ENCODE measurements at places on chromosomes 4 and X. TPM values are rescaled to one million over a fixed set of nuclear protein-coding genes. Genes with fewer than 3 reads are reported as not detected.

- no peak overlapping the region for H3K27ac ChIP-seq
- H3K27me3 ChIP-seq = no peaks in the 10 kb centered on the region
- no peaks in the 10 kb centered on the region for H3K36me3 ChIP-seq
- no peak for DNase-seq
These were observed 232.0 kb downstream of the CXXC4 start for GRCh38 chr4:104262678-104263077.

GRCh38 chr4:76156635-76157034 is 8.4 kb upstream of the NUP54 start:
- no peak for DNase-seq
- no peaks in the 10 kb centered on the region for H3K27me3 ChIP-seq
- H3K4me1 ChIP-seq = peaks cover 9% of the 10 kb centered on the region
- H3K4me3 ChIP-seq = no peak overlapping the region
- no peak overlapping the region for H3K27ac ChIP-seq
- H3K36me3 ChIP-seq = peaks cover 34% of the 10 kb centered on the region

DNA sequence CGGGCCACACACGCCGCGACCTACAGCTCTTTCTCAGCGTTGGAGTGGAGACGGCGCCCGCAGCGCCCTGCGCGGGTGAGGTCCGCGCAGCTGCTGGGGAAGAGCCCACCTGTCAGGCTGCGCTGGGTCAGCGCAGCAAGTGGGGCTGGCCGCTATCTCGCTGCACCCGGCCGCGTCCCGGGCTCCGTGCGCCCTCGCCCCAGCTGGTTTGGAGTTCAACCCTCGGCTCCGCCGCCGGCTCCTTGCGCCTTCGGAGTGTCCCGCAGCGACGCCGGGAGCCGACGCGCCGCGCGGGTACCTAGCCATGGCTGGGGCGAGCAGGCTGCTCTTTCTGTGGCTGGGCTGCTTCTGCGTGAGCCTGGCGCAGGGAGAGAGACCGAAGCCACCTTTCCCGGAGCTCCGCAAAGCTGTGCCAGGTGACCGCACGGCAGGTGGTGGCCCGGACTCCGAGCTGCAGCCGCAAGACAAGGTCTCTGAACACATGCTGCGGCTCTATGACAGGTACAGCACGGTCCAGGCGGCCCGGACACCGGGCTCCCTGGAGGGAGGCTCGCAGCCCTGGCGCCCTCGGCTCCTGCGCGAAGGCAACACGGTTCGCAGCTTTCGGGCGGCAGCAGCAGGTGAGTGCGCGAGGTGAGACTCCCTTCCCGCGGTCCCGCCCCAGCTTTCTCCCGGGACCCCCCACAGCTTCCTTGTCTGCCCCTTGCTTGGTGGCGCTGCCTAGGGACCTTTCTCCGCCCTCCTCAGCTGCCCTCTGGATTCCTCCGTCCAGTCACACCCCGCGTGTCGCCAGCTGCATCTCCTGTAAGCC is 678 bp downstream of the BMP3 start:
- peaks cover 18% of the 10 kb centered on the region for H3K4me1 ChIP-seq
- H3K4me3 ChIP-seq = peak overlapping the region; percentile 58
- H3K27ac ChIP-seq = no peak overlapping the region
- peaks cover 99% of the 10 kb centered on the region for H3K27me3 ChIP-seq
- no peak for DNase-seq

GRCh38 chr4:112765317-112765974 is 128.5 kb downstream of the LARP7 start:
- peaks cover 9% of the 10 kb centered on the region for H3K4me1 ChIP-seq
- no peak overlapping the region for H3K4me3 ChIP-seq
- H3K27me3 ChIP-seq = no peaks in the 10 kb centered on the region
- H3K36me3 ChIP-seq = no peaks in the 10 kb centered on the region
- H3K27ac ChIP-seq = peak overlapping the region; percentile 31
- no peak for DNase-seq

- peak; percentile 52 for DNase-seq
- H3K4me3 ChIP-seq = no peak overlapping the region
- H3K4me1 ChIP-seq = peaks cover 63% of the 10 kb centered on the region
- H3K27me3 ChIP-seq = no peaks in the 10 kb centered on the region
- H3K36me3 ChIP-seq = peaks cover 37% of the 10 kb centered on the region
These were observed 127.9 kb downstream of the KLHL8 start for GRCh38 chr4:87092389-87093141.

GRCh38 chr4:70734971-70735370 is 13.2 kb downstream of the RUFY3 start:
- H3K36me3 ChIP-seq = no peaks in the 10 kb centered on the region
- peak overlapping the region; percentile 59 for H3K4me3 ChIP-seq
- DNase-seq = no peak
- peak overlapping the region; percentile 73 for H3K27ac ChIP-seq
- H3K4me1 ChIP-seq = peaks cover 41% of the 10 kb centered on the region

DNA sequence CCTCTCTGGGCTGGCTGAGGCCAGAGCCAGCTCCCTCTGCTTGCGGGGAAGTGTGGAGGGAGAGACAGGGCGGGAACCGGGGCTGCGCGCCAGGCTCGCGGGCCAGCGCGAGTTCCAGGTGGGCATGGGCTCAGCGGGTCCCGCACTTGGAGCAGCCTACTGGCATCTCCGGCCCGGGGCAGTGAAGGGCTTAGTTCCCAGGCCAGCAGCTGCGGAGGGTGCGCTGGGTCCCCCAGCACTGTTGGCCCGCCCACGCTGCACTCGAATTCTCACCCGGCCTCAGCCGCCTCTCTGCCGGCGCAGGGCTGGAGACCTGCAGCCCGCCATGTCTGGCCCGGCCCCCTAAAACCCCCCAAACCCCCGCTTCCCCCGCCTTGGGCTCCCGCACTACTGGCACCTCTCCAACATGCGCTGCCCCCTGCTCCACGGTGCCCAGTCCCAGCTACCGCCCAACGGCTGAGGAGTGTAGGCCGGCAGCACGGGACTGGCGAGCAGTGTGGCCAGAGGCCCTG is 33.8 kb upstream of the FAT4 start:
- no peak overlapping the region for H3K27ac ChIP-seq
- H3K4me3 ChIP-seq = no peak overlapping the region
- no peaks in the 10 kb centered on the region for H3K27me3 ChIP-seq
- no peak for DNase-seq

- H3K4me3 ChIP-seq = no peak overlapping the region
- H3K36me3 ChIP-seq = no peaks in the 10 kb centered on the region
- DNase-seq = no peak
- peaks cover 13% of the 10 kb centered on the region for H3K4me1 ChIP-seq
- no peak overlapping the region for H3K27ac ChIP-seq
These were observed 145.2 kb downstream of the PDHA2 start for GRCh38 chr4:95985051-95985450.

DNA sequence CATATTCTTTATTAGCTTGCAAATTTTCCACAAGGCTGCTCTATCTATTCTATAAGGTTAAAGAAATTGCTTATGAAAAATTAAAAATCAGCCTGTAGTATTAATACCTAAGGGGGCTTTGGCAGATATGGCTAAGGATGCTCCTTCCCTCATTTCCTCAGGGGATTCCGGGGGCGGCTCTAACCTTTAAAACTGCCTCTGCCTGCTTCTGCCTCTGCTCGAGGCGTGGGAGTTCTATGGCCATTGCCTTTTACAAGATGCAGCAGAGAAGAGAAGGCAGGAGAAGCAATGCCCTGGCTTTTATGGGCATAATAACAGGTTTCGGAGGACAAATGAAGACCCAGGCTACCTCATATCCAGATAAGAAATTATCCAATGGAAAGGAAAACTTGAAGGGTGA is 8.6 kb upstream of the CDKN2AIP start:
- no peaks in the 10 kb centered on the region for H3K36me3 ChIP-seq
- no peak overlapping the region for H3K4me3 ChIP-seq
- peaks cover 7% of the 10 kb centered on the region for H3K4me1 ChIP-seq
- no peaks in the 10 kb centered on the region for H3K27me3 ChIP-seq

DNA sequence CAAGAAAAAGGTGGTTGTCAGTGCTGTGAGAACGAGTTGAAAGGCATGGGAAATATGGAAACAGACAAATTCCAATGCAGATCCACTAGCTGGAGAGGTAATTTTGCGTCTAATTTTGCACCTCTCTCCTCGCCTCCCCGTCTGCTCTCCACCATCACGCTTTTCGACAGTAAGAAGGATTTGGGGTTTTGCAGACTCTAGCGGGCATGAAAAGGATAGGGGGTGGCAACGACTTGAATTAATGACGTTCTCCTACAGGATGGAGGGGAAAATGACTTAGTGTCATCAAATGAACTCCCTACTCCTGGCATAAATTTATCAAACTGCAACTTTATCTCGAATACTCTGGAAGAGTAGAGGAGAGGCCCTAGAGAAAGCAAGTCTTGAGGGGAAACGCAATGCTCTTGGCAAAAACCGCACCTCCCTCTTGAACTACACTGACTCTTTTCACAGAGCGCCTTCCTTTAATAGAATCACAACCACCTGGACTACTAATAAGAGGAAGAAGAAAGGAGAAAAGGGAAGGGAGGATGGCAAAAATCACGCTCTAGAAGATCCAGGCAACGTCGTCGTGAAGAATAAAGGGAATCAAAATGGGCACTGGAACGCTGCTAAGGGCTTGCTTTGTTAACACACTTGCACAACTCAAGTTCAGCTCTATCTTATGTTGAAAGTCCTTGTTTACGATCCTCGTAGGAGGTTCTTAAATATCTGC is 871 bp upstream of the SLITRK2 start:
- H3K4me3 ChIP-seq = peak overlapping the region; percentile 52
- DNase-seq = no peak
- peaks cover 68% of the 10 kb centered on the region for H3K27me3 ChIP-seq
- H3K4me1 ChIP-seq = no peaks in the 10 kb centered on the region
- no peaks in the 10 kb centered on the region for H3K36me3 ChIP-seq
- no peak overlapping the region for H3K27ac ChIP-seq

DNA sequence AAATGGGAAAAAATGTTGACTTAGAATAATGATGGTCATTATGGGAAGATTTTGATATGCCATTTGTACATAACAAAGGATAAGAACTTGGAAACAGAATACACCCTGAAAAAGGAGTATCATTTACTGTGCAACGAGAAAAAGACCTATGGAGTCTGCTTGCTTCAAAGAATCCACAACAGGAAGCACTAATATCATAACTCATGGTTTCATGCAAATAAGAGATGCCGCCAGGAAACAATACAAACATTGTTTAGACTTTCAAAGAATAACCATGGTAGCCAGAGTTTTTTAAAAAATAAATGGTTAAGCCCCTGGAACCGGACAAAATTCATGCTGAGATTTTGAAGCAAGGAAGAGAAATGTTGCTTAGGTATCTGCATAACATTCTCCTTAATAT is 139.9 kb upstream of the ETNPPL start:
- no peak overlapping the region for H3K4me3 ChIP-seq
- H3K27me3 ChIP-seq = peaks cover 5% of the 10 kb centered on the region
- DNase-seq = no peak
- H3K36me3 ChIP-seq = no peaks in the 10 kb centered on the region
- H3K4me1 ChIP-seq = no peaks in the 10 kb centered on the region

GRCh38 chr4:139300431-139301112 is 733 bp upstream of the NAA15 start:
- peaks cover 71% of the 10 kb centered on the region for H3K4me1 ChIP-seq
- no peak for DNase-seq
- H3K4me3 ChIP-seq = peak overlapping the region; percentile 82
- H3K27ac ChIP-seq = peak overlapping the region; percentile 97

DNA sequence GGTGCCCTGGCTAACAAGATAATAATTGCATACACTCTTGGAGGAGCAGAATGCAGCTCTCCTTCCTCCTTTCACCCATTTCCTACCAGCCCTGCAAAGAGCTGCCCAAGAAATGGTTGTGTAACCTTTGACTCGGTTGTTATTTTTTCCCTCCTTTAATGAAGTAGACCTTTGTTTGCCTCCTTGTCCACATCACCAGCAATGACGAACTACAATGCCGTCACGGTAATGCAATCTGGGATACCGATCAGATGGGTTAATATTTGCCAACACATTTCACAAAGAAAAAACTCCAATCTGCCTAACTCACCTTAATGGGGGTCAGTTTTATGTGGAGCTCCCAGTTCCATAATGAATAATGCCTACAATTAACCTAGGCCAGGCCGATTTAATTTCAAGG is 32.0 kb downstream of the GPRIN3 start:
- H3K36me3 ChIP-seq = no peaks in the 10 kb centered on the region
- no peak overlapping the region for H3K27ac ChIP-seq
- no peak overlapping the region for H3K4me3 ChIP-seq
- no peaks in the 10 kb centered on the region for H3K27me3 ChIP-seq
- no peak for DNase-seq

GRCh38 chr4:148192526-148192925 is 249.7 kb downstream of the NR3C2 start:
- no peaks in the 10 kb centered on the region for H3K27me3 ChIP-seq
- no peak overlapping the region for H3K27ac ChIP-seq
- no peak for DNase-seq
- H3K36me3 ChIP-seq = peaks cover 18% of the 10 kb centered on the region
- peaks cover 23% of the 10 kb centered on the region for H3K4me1 ChIP-seq
- no peak overlapping the region for H3K4me3 ChIP-seq

GRCh38 chr4:1201851-1202525 is 29.6 kb upstream of the SPON2 start:
- no peaks in the 10 kb centered on the region for H3K27me3 ChIP-seq
- no peak for DNase-seq
- peaks cover 26% of the 10 kb centered on the region for H3K4me1 ChIP-seq
- peak overlapping the region; percentile 43 for H3K4me3 ChIP-seq
- H3K27ac ChIP-seq = peak overlapping the region; percentile 76
- no peaks in the 10 kb centered on the region for H3K36me3 ChIP-seq

- no peaks in the 10 kb centered on the region for H3K27me3 ChIP-seq
- no peaks in the 10 kb centered on the region for H3K36me3 ChIP-seq
- H3K27ac ChIP-seq = no peak overlapping the region
- DNase-seq = peak; percentile 62
These were observed 7.8 kb upstream of the AKAP14 start for GRCh38 chrX:119887721-119888425.

DNA sequence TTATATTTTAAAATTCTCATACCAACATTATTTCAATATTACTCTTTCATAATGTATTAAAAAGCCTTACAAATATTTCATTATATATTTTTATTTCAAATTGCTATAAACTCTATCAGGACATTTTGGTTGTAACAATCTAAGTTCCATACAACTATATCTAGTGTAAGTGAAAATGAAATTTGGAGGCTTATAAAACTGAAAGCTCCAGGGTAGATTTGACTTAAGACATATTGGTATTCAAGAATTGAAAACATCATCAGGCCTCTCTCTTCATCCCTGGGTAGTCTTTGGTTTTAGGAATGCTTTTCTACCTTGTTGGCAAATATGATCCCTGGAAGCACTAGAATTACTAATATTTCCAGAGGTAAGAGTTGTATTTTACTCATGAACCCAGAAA is 342.6 kb downstream of the DTHD1 start:
- no peak overlapping the region for H3K4me3 ChIP-seq
- no peaks in the 10 kb centered on the region for H3K36me3 ChIP-seq

- H3K4me3 ChIP-seq = no peak overlapping the region
- H3K4me1 ChIP-seq = no peaks in the 10 kb centered on the region
- no peaks in the 10 kb centered on the region for H3K27me3 ChIP-seq
- no peak for DNase-seq
These were observed 22.9 kb upstream of the PTCHD1 start for GRCh38 chrX:23311731-23312130.

PAPSS1 gene
- total RNA-seq = 10.0 TPM

SLC6A14 gene
- not detected for total RNA-seq

GAGE2A gene
- not detected for total RNA-seq

MAGIX gene
- 2.4 TPM for total RNA-seq

ZRSR2 gene
- 7.8 TPM for total RNA-seq

CRMP1 gene
- 1.4 TPM for total RNA-seq

TLR1 gene
- total RNA-seq = 3.5 TPM

Measured in left ventricle myocardium inferior (tissue), 1 donor.